ENCODE measurements at places on chromosomes 7 and 10.
A peak's percentile ranks its signal among the peaks of the same experiment; 100 is the strongest.

DNA sequence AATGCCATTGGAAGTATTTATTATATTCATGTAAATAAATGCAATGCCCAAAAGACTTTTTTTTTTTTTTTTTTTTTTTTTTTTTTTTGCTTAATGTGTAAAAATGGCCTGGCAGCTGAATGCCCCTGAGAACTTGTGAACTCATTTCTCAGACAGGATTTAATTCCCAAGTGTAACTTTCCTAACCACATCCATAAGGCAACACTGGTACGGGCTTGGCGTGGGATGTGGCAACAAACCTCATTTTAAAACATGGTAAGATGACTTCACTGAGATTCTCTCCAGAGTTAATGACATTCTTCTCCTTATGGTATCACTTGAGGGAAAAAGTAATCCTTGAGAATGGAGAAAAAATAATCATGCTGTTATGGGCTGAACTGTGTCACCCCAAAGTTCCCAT, 150.4 kb downstream of the DGKI start:
- no peak for DNase-seq

DNA sequence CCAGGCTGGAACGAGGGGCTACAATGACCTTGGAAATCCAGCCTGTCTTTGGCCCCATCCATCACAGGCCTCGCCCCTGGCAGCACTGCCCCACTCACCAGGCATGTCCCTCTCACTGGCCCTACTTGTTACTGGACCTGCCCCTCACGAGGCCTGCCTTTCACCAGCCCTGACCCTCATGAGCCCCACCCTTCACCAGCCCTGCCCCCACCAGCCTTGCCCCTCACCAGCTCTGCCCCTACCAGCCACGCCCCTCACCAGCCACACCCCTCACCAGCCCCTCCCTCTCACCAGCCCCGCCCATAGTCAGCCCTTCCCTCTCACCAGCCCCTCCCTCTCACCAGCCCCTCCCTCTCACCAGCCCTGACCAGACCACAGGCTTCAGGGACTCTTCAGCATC, 57.8 kb downstream of the COL26A1 start:
- DNase-seq: no peak

GRCh38 chr7:129830949-129831348, 121.8 kb downstream of the UBE2H start:
- no peak for DNase-seq

GRCh38 chr7:35817181-35817580, 16.3 kb downstream of the SEPTIN7 start:
- no peak for DNase-seq

DNA sequence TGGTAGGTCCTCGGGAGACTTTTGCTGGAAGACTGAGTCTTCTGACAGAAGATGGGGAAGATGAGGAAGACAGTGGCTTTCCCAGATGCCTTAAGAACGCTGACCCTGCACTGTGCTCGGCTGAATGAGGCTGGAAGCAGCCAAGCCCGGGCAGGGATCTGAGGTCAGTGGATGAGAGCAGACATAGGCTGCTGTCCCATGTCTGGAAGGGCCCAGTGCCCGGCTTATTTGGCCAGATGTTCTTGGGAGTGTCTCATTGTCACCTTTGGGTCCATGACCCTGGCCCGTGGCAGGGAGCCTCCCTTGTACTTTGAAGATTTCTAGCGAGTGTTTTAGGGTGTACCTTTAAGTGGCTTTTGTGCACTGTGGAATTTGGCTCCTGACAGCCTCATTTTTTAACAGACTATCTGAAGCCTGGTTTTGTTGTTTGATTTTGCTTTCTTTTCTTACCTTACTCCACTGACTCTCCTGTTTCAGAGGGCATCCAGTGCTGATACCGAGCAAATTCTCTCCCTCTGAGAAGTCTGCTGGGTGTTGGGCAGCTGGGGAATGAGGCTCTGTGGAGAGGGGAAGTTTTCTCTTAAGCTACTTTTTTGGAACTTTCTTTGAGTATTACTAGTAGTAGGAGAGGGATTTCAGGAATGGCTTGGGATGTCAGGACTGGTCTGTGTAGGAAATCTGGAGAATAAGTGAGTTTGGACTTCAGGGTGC, 61.4 kb downstream of the CREB5 start:
- no peak for DNase-seq

DNA sequence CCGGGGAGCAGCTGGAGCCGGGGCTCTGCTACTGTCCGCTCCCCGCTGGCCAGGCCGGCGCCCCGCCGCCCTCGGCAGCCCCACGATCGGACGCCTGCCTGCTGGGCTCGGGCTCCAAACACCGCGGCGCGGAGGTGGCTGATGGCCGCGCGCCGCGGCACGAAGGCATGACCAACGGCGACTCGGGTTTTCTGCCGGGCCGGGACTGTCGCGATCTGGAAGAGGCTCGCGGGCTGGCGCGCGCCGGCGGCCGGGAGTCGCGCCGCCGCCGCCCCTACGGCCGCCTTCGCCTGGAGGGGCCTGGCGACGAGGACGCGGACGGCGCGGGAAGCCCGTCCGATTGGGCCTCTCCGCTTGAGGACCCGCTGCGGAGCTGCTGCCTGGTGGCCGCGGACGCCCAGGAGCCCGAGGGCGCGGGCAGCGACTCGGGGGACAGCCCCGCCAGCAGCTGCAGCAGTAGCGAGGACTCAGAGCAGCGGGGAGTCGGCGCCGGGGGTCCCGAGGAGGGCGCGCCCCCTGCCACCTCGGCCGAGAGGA, 570 bp downstream of the TBC1D12 start:
- no peak for DNase-seq

GRCh38 chr10:88505680-88506215, 77.4 kb downstream of the RNLS start:
- DNase-seq: no peak

- DNase-seq: peak; percentile 23
Measured at GRCh38 chr10:128180843-128181242, 54.6 kb upstream of the MKI67 start.

- DNase-seq: no peak
Measured at GRCh38 chr10:122207596-122207995, 63.5 kb upstream of the BTBD16 start.

GRCh38 chr10:28125701-28126100, 126.8 kb upstream of the ODAD2 start:
- DNase-seq: no peak

- no peak for DNase-seq
Measured at GRCh38 chr7:158957510-158957906, 101.2 kb downstream of the DYNC2I1 start.

DNA sequence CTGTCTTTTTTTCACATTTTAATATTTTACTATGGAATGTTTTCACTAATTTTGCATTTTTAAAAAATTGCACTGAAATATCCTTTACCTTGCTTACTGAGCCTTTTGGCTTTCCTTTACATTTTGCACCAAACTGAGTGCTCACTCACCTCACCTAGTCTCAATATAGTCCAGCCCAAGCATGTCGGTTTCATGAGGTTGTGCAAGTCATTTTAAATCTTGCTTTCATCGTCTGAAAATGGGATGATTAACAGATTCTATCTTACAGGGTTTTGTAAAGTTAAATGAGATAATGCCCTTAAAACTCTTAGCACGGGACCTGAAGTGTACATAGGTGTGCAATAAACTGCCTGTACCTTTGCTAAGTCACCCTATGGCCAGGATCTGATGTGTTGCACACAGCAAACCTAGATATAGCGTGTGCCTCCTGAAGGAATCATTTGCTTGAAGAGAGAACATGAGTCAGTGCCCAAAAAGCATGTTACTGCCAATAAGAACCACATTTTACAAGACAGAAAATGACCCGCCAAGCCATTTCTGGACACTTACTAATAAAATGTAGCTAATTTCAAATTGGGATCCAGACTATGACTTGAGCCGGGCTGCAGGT, 199.8 kb downstream of the JCAD start:
- DNase-seq: no peak

DNA sequence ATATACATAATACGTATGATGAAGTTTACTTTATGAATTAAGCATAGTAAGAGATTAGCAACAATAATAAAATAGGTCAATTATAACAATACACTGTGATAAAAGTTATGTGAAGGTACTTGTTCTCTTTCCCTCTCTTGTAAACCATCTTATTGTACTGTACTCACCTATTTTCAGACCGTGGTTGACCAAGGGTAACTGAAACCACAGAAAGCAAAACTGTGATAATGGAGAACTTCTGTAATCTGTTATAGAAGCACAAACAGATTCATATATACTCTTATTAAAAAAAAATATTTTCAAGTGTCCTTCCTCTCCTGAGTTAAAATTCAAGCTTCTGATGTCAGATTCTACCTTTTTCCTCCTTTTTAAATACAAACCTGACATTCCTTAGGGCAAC, 1247.8 kb upstream of the SORCS1 start:
- DNase-seq: no peak

GRCh38 chr10:30500963-30501504, 67.0 kb downstream of the MAP3K8 start:
- DNase-seq: no peak

GRCh38 chr10:102264371-102264770, 19.0 kb downstream of the GBF1 start:
- no peak for DNase-seq

- no peak for DNase-seq
Measured at GRCh38 chr7:80937336-80937735, 18.5 kb upstream of the SEMA3C start.

GRCh38 chr10:44913350-44914081, 2.4 kb downstream of the TMEM72 start:
- DNase-seq: no peak

DNA sequence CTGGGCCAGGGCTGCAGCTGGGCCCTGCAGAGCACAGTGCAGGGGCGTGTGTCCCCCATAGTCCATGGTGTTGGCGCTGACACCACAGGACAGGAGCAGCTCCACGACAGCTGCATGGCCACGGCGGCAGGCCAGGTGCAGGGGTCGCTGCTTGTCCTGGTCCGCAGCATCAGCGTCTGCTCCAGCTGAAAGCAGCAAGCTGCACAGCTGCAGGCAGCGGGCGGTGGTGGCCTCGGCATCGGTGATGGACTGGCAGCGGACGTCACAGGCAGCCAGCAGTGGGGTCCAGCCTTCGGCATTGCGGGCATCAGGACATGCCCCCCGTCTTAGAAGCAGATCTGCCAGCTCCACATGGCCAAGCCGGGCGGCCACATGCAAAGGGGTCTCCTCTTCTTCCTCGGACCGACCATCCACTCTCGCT, 6.0 kb downstream of the ASB10 start:
- DNase-seq: no peak

DNA sequence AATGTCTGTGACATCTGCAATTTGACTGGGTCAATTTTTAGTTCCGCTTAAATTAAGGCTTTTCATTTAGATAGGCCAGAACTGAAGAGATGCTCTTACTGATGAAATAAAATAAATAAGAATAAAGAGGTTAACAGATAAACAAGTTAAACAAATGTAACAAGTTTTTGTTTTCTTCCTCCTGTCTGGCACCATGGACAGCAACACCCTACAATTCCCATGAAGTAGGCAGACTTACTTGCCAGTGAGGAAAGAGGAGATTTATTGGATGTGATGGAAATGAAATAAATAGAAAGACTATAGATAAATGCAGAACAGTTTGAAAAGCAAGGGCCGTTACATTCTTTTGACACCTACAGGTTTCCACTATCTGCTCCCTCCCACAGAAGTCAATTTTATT, 118.5 kb downstream of the AMPH start:
- no peak for DNase-seq

GRCh38 chr7:6475433-6476186, 27.9 kb upstream of the DAGLB start:
- DNase-seq: no peak

- DNase-seq: no peak
Measured at GRCh38 chr7:151003572-151003971, 12.8 kb downstream of the NOS3 start.

GRCh38 chr7:31192986-31193385, 140.9 kb downstream of the ADCYAP1R1 start:
- DNase-seq: no peak

GRCh38 chr7:54946271-54946670, 72.5 kb upstream of the EGFR start:
- no peak for DNase-seq

- DNase-seq: no peak
Measured at GRCh38 chr10:5644930-5645329, 21.5 kb downstream of the ASB13 start.

DNA sequence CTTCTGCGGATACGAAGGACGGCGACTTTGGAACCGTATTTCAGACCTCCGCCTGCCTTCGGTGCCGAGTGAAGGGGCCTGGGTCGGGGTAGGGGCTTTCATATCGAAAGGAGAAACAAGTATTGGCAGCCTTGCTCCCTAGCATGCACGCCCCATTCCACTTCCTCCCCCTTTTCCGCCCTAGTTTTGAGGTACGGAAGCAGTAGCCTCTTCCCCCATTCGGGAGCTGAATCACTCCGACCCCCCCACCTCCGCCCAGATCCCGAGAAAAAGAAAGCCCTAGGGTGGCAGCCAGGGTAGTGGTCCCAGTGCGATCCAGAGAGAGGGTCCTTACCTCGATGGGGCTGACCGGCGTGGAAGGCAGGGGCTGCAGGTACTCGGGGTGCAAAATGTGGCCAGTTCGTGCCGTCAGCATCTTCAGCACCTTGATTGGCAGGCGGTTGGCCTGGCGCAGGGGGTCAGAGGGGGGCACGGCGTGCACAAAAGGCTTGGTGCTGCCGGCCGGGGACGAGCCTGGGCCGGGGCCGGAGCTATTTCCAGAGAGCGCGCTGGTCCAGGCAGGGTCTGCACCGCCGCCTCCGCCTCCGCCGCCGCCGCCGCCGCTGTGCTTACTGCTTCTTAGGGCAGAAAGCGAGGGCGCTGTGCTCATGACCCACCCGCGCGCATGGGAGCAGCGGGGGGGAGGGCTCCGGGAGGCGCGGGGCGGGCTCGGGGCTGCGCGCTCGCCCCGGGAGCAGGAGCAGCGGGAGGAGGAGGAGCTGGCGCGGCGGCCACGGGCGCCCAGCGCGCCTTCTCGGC, 594 bp downstream of the ZNF503 start:
- DNase-seq: no peak

DNA sequence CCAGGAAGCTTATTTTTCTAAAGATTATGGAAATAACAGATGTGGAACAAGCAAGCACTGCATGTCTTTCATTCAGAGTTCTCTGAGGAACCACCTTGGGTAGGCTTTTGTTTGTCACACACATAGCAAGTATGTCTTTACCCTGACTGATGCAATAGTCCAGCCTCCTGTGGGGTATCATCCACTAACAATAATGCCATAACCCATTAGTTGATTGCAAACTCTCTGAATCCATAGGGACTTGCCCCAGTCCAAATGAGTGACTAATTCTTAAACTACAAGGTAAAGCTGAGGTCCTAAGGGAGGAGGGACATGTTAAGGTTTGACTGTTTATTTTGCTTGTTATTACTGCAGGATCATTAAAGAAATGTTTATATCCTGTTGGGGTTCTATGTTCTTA, 151.4 kb upstream of the PRPS1L1 start:
- DNase-seq: no peak

DNA sequence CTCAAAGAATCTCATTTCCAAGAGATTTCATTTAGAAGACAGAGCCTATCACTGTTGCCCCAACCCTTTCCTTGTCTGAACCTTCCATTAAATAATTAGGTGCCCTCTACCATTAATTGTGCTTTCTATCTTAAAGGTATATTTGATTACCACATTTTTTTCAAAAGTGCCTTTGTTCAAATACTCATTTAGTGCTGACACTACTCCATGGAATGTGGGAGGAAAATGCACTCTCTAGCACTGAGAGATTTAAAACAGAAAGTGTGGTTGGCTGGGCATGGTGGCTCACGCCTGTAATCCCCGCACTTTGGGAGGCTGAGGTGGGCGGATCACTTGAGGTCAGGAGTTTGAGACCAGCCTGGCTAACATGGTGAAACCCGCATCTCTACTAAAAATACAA, 119.8 kb downstream of the CACNA2D1 start:
- no peak for DNase-seq
